Substantia nigra (tissue), 51 donors: ENCODE measurements at places on chromosomes 7 and 10.

DNA sequence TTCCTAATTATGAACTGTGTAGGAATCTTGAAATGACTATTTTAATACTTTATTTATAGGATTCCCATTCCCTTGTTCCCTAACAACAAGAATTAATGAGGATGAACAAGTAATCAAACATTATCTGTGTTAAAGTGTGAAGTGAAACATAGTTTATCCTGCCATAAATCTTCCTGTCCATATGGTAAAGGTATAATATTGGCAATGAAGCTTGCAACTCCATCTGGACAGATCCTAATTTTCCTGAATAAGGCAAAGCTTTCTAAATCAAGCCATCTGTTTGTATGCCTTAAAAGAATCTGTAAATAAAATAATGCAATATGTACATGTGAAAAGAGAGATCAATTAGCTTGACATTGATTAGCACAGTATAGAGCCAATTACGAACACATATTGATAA is 529.0 kb downstream of the ANKRD7 start:
- no peak for DNase-seq

GRCh38 chr7:38123494-38123893 is 54.6 kb upstream of the STARD3NL start:
- DNase-seq, result no peak

DNA sequence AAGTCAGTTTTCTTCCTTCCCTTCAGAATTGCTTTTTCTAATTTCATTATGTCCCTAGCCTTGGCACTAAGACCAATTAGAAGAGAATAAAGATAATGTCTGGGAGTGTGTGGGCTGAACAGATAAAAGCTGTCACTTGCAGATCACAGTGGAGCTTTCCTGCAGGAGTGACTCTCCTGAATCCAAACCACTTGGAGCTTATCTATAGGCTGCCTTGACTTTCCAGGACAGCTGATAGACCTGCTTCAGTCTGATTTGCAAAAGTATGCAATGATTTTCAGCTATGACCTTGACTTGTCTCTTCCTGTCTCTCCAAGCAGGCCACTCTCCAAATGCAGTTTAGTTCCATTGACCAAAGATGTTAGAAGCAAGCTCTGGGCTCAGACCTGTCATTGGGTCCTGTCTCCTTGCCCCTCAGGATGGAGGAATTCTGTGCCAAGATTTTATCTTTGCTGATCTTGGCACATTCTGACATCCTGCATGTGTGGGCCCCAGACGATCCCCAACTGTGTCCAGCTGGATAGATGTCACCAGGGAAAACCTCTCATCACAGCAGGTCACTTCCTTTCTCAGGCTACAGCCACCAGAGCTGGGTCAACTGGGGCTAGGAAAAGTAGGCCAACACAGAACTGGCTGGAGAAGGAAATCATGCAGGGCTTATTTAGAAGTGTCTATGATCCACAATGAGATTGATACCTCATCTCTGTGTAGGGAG is 120.9 kb upstream of the ZNF438 start:
- no peak for DNase-seq

DNA sequence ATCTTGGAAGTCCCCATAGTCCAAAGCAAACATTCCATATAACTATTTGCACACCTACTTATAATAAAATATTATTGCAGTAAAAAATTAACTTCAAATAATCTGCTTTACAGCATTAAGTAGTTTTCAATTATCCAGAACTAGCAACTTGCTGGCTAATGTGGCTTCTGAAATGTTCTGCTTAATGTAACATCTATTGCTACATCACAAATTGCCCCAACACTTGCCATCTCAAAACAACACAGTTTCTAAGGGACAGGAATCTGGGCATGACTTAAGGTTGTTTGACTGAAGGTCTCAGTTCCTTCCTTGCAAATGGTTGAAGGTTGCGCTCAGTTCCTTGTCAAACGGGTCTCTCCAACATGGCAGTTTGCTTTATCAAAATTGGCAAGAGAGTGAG is 378.5 kb upstream of the SEMA3C start:
- no peak for DNase-seq

- no peak for DNase-seq
These were observed 100.8 kb upstream of the STK17A start for GRCh38 chr7:43481902-43482678.

DNA sequence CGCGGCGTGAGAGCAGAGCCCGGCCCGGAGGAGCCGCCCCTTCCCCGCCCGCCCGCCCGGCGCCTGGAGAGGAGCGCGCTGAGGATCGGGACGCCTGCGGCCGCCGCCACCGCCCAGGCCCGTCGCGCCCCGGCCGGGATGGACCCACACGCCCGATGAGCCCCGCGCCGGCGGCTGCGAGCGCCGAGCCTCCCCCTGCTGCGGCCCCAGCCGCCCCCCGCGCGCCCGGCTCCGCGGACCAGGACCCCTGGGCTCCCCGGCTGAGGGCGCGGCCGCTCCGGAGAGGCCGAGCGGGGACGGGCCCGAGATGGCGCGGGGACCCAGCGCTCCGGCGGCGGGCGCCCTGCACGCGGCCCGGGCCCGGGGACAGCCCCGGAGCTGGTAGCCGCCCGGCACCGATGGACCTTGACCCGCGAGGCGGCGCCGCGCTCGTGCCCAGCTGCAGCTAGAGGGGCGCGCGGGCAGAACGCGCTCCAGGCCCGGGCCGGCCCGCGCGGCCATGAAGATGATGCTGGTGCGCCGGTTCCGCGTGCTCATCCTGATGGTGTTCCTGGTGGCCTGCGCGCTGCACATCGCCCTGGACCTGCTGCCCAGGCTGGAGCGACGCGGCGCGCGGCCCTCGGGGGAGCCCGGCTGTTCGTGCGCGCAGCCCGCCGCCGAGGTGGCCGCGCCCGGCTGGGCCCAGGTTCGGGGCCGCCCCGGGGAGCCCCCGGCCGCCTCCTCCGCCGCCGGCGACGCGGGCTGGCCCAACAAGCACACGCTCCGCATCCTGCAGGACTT is 520 bp downstream of the FAM20C start:
- no peak for DNase-seq

DNA sequence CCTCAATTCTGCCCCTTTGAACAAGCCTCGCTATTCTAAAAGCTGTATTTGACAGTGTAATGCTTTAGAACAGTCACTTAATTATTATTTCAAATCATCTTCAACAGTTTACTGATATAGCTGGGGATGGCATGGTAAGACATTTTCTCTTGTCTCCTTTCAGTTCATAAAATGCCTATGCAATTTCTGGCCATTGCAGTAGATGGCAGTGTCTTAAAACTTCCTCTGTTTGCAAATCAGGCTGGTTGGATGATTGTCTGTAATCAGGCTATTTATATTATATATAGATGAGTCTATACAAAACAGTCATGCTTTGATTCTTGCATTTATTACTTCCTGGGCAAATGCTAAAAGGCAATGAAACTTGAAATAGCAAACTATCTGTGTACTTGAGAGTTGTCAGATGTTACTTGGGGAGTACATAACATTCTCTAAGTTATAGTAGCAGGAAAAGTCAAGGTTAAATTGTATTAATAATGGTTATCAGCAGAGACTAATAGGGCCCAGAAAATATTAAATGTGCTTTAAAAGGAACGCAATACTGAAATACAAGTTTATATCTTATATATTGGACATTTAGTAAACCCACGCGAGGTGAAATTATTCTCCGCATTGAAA is 55.5 kb upstream of the LHFPL3 start:
- no peak for DNase-seq

DNA sequence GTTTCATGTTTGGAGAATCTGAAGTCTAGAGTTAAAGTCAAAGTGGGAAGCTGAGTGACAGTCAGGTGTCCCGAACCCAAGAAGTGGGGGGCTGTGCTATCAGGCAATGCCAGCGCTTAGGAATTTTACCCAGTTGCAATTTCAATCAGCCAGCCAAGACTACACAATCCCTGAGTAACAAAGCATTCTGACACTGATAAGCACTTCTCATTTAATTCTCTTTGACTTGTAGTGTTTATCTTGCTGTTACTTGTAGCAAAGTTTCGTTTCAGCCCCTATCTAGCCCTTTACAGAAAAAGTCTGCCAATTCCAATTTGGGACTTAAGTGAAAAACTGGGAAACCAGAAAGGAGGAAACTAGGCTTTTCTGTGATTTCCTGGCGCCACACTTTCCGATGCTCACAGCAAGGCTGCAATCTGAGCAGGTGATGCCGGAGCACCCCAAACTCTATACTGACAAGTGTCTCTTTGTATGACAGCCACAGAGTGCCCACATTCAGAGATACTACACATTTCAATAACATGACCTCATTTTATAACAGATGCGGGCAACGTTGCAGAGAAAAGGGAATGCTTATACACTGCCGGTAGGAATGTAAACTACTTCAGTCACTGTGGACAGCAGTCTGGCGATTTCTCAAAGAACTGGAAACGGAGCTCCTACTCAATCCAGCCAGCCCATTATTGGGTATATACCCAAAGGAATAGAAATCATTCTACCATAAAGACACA is 61.0 kb downstream of the ITIH5 start:
- DNase-seq, result no peak

DNA sequence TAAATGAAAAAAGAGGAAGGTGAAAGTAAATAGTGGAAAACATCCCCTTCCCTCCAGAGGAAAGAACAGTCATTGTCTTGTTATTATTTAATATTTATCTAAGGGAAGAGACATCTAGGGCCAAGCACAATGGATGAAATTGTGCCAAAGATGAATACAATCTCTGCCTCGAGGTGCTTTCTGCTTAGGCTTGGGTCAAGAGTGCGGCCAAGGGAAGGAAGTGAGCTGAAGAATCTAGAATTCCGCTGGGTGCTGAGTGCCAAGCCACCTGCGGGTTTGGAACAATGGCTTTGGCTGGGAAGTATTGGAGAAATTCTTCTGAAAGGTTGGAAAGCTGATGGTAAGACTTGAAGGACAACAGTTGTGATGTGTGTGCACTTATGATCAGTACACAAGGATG is 531.3 kb upstream of the FZD8 start:
- DNase-seq, result no peak

DNA sequence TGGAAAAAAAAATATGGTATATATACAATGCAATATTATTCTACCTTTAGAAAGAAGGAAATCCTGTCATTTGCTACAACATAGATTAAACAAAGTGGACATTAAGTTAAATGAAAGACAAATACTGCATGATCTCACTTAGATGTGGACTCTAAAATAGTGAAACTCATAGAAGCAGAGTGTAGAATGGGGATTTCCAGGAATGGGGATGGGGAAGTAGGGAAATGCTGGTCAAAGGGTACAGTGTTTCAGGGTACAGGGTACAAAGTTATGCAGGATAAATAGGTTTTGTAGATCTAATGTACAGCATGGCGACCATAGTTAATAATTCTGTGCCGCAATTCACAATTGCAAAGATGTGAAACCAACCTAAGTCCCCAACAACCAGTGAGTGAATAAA is 385.5 kb downstream of the SFMBT2 start:
- no peak for DNase-seq

DNA sequence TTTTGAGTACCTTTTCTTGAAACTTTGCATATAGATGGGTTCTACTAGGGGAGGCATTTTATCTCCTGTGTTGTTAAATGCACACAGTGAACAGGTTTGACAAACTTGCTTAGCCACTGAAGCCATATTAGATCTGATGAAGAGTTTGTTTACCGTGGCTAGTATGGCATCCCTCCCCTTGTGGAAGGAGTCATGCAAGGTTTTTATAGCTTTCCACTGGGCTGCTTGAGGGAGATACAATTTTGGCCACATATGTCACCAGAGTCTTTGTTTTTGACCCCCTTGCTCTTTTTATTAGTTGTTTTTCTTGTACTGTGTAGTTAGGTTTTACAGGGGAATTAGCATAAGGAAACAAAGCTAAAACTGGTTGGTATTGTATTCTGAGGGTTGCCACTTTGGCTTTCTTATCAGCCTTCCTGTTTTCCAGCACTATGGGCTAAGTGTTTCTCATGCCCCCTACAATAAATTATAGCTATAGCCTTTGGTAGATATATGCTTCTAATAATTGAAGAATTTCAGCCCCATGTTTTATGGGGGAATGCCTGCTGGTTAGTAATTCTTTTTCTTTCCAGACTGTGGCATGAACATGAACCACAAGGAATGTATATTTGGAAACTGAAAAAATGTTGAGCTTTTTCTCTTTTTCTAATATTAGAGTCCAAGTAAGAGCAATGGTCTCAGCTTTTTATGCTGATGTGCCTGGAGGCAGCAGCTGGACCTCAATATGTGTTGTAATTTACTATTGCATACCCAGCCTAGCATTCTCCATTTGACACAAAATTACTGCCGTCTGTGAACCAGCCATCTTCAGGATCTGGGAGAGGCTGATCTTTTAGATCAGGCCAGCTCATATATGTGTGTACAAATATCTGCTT is 18.4 kb upstream of the STEAP2 start:
- DNase-seq, result no peak
